ENCODE measurements at places on chromosomes 16 and 17.

- no peak for DNase-seq
Observed at GRCh38 chr16:12096157-12096777, 119.7 kb downstream of the SNX29 start.

- DNase-seq, result no peak
Observed at GRCh38 chr17:61533797-61534196, 57.2 kb downstream of the NACA2 start.

DNA sequence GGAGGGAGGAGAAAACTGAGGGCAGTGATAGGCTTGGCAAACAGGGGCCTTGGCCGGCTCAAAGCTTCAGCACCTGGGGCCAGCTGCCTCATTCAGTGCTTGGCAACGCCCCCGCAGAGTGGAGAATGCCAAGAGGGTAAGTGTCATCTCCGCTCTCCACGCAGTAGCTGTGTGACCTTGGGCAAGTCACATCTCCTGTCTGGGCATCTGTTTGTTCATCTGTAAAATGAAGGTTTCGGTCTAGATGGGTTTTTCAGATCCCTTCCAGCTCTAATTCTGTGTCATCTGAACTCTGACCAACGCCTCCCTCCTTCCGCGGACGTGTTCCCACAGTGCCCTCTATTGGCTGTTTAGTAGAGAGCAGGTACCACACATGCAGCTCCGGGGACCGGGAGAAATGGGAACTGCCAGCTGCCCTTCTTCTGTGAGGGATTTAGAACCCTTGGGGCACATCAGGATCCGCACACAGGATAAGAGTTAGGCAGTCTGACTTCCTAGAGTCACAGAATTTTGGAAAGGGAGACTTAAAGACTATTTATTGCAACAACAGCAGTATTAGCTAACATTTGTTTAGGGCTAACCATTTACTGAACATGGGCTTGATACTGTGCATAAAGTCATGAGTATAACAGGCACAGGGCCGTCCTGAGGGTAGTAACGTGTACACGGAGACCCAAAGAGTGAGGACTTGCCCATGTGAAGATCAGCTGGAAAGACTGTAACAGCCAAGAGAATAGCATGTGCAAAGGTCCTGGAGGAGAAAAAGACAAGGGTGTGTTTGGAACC is 26.8 kb downstream of the GP2 start:
- DNase-seq, result peak; percentile 4

GRCh38 chr17:76742958-76743357 is 5.0 kb downstream of the MFSD11 start:
- no peak for DNase-seq

- DNase-seq, result no peak
Observed at GRCh38 chr17:37101306-37101705, 152.6 kb downstream of the AATF start.

GRCh38 chr16:53925526-53925925 is 221.6 kb downstream of the FTO start:
- DNase-seq, result no peak

- DNase-seq, result no peak
Observed at GRCh38 chr17:81723651-81724209, 11.6 kb downstream of the SLC25A10 start.

DNA sequence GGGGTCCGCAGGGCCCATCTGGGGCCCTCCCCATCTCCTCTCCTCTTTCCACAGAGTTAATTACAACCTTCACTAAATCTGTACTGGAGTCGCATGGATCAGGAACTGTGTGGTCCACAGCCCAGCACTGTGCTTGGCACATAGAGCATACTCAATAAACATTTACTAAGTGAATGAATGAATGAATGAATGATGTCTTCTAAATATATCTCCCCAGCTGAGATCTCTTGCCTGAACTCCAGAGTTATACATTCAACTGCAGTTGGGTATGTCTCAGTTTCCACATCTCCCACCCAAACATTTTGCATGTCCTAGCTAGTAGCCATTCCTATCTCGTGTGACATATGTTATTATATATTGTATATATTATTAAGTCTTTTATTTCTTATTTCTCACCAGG is 28.7 kb upstream of the IL21R start:
- DNase-seq, result no peak

GRCh38 chr17:52776234-52776633 is 617.7 kb upstream of the CA10 start:
- no peak for DNase-seq

- DNase-seq, result no peak
Observed at GRCh38 chr17:73521376-73521775, 122.9 kb downstream of the SDK2 start.

Measured in CD4-positive, alpha-beta T cell treated with Interleukin-4 for 4 hours (primary cell).